ENCODE measurements at places on chromosomes 16 and 17. TPM values are rescaled to one million over a fixed set of nuclear protein-coding genes. Genes with fewer than 3 reads are reported as not detected.

Gene PLEKHG4
- 39.6 TPM for total RNA-seq

DNA sequence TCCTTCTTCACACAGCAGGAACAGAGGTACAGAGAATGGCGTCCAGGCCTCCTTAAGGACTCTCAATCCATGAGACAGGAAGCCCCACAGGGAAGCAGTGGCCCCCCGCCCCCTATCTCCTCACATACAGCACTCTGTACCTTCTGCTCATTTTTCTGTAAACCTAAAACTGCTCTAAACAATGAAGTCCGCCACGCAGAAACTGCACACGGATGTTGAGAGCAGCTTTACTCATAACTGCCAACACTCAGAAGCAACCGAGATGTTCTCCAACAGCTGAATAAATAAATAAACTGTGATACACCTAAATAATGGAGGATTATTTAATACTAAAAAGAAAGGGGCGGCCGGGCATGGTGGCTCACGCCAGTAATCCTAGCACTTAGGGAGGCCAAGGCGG is 9.9 kb downstream of the TBC1D16 start:
- DNase-seq = no peak

GRCh38 chr16:82626791-82627261 is at the start of gene CDH13:
Gene CDH13, plus strand, starts transcription at chr16:82626969.
- no peak for DNase-seq

DNA sequence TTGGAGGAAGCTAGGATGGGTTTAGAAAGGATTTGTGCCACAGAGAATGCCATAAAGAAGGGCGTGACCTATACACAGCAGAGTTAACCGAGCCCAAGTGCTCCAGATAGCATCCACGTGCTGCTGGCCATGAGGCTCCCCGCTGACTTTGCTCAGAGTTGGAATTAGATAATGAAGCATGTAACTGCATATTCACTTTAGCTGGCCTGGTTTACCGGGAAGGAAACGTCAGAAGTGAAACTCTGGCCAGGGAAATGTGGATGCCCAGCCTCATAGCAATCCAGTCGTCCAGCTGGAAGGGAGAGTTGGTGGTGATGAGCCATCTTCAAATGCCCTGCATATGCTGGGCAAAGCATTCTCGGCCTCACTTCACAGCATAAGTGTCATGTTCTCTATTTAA is 6.1 kb downstream of the KRT35 start:
- DNase-seq = no peak

Gene MMP15
- 1.1 TPM for total RNA-seq
